Muscle of back (tissue), 13 donors: ENCODE measurements at places on chromosomes 4 and X.

- DNase-seq = no peak
Measured at GRCh38 chrX:34880656-34881055, 61.9 kb upstream of the FAM47B start.

GRCh38 chrX:54786967-54787366 is 11.1 kb downstream of the ITIH6 start:
- DNase-seq = no peak

- no peak for DNase-seq
Measured at GRCh38 chr4:161664740-161665139, 499.1 kb downstream of the FSTL5 start.

DNA sequence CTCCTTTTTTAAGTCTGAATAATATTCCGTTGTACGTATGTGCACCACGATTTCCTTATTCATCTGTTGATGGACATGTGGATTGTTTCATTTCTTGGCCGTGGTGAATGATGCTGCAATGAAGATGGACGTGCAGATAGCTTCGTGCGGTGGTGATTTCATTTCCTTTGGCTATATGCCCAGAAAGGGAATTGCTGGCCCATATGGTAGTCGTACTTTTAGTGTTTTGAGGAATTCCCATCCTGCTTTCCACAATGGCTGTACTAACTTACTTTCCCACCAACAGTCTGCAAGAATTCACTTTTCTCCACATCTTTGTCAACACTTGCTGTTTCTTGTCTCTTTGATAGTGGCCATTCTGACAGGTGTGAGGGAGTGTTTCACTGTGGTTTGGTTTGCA is 12.8 kb downstream of the ZFP42 start:
- DNase-seq = no peak

DNA sequence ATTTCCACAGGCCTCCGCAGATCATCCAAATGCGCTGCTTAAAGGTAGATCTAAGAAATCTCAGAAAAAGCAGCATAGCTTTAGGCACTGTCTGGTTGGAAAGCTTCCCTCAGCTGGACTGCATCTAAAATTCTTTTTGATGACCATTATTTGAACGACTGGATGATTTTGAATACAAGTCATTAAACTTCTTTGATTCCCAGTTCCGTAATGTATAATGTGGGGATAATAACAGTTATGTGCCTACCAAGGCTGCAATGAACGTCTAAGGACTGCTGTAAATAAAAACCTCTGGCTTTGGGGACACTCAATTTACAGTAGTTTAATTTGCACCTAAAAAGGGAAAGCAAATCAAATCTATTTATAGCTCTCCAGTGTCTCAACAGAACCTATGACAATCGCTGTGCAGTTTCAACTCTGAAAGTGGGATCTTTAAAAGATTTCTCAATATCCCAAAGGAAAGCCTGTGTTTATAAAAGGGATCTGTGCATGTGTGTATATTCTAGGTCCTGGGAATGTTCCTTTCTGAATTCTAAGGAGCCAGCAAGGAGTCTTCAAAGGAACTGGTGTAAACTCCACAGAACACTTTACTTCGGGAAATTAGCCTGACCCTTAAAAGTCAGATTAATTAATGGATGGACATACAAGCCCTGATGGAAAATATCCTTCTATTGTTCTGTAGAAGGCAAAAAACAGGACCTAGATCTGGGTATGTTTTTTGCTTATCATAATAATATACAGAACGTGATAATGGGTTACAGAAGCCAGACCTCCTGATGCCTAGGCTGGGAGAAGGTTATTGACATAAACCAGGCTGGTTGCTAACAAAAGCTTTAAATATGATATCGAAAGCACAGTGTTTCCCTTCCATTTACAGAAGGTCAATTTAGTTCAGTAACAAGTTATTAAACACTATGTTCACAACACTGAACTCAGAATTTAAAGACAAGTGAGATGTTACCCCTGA is 53.4 kb downstream of the AFAP1 start:
- DNase-seq = no peak

- no peak for DNase-seq
Measured at GRCh38 chr4:101158134-101158482, 189.2 kb downstream of the PPP3CA start.

DNA sequence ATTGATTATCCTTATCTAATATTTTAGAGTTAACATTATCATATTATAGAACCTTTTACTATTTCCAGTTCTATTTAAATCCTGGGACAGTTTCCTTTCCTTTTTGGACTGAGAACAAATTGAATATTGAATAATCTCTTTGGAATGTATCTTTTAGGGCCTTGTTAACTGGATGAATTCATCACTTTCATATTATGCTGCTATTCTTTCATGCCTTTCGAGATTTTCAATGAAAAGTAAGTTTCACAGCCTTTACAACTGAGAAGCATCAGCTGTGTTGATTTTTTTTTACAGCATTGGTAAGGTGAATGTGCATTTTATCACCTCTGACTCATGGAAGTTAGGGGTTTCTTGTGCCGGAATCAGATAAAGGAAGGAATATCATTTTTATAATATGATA is 39.6 kb downstream of the PDLIM5 start:
- DNase-seq = no peak

- DNase-seq = peak; percentile 38
Measured at GRCh38 chrX:103730147-103730795, 19.6 kb downstream of the TMEM31 start.

GRCh38 chr4:173675446-173675845 is 145.4 kb upstream of the HAND2 start:
- DNase-seq = no peak

GRCh38 chrX:38335382-38335781 is 8.1 kb upstream of the RPGR start:
- DNase-seq = no peak

- DNase-seq = peak; percentile 15
Measured at GRCh38 chr4:113587640-113588275, 173.8 kb downstream of the CAMK2D start.

- no peak for DNase-seq
Measured at GRCh38 chr4:151291485-151291884, 14.5 kb downstream of the PRSS48 start.

DNA sequence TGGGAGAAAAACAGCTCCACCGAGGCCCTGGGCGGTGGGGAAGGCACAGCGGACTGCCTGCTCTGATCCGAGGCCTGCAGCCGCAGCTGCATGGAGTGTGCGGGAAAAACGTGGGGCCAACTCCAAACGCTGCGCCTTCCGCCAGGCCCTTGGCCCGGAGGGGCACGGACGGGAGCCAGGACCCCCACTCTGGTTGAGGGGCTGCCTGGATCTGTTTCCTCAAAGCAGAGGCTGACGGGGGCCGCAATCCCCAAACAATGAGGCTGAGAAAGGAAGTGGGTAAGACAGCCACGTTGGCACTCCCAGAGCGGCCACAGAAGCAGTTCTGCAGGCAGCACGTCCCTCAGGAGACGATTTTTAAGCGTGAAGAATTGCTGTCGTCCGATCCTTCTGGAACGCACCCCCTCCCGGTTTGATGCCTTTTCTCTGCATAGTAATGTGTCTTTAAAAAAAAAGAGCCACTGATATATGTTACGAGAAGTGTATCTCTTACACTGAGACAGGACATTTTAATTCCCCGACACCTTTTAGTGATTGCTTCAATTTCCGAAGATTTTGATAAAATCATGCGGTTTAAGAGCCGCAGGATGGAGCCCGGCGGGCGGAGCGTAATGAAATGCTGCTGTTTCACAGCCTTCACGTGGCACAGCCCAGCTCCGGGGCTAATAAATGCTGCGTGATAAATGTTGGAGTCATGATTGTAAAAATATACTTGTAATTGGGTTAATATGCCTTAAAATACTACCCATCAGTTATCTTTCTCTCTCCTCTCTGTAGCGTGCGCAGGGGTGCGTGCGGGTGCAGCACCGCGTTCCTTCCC is 85.7 kb downstream of the FAM53A start:
- no peak for DNase-seq

DNA sequence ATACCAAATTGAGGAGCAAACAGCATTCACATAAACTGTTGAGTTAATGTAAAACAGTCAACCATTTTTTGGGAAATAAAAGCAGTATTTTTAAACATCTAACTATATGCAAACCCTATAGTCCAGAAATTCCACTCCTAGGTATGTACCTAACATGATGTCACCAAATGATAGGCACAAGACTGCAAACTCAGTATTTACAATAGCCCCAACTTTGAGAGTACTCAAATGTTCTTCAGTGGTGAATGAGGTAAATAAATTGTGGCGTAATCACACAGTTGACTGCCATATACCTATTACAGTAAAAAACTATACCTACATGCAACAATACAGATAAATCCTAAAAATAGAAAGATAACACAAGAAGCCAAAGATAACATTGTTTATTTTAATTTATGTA is 1243.8 kb upstream of the ADGRL3 start:
- DNase-seq = no peak

DNA sequence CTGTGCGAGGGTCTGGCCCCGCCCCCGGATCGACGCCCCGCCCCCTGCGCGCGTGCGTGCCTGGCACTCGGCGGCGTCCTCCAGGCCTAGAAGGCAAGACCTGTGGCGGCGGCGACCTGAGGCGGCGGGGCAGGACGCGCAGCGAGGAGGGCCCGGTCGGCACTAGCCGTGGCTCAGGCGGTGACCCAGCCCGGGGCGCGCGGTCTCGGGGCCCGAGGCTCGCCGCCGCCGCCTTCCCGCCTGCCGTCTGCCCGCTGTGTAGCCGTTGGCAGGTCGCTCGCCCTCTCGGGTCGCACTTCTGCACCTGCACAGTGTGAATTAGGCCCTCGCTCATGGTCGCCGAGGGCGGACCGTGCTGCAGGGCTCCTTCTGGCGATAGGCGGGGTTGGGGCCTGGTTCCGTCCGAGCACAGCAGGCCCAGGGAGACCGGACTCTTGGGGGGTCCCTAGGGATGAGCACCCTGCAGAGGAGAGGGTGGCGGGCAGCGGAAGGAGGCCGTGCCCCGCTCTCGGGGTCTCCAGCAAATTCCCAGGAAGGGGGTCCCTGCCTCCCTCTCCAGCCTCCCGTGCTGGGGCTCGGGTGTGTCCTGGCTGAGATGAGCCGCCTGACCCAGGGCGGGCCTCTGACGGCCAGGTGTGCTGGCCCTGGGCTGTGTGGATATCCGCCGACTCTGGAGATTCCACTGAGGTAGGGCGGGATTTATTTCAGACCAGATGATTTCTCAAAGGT is 557 bp upstream of the FAM53A start:
- no peak for DNase-seq

GRCh38 chr4:99821918-99822503 is 5.4 kb downstream of the DAPP1 start:
- DNase-seq = peak; percentile 5

- DNase-seq = peak; percentile 5
Measured at GRCh38 chrX:80812176-80812575, 2.5 kb upstream of the BRWD3 start.

GRCh38 chr4:52566136-52567031 is 92.7 kb downstream of the USP46 start:
- DNase-seq = no peak

DNA sequence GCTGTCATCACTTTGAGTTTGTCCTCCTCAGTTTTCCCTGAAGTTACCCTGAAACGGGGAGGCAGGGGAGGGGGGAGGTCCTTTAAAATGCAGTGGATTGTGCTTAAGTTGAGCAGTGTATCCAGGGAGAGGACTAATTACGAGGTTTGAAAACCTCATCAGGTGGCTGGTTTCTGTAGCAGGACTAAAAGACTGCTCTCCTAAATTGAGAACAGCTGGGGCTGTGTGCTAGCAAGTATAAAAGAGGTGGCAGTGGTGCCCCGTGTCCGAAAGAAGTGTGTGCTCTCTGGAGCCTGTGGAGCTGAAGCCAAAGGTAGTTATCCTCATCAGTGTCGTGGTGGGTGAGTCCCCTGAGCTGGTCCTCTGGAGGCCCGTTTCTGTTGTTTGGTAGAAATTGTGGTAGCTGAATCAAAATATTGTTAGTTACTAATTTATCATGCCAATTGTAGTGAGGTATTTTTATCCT is 37.2 kb upstream of the CYP2U1 start:
- DNase-seq = no peak

- no peak for DNase-seq
Measured at GRCh38 chr4:37693450-37694190, 7.4 kb upstream of the RELL1 start.

GRCh38 chr4:104344342-104344980 is 150.2 kb downstream of the CXXC4 start:
- DNase-seq = no peak

DNA sequence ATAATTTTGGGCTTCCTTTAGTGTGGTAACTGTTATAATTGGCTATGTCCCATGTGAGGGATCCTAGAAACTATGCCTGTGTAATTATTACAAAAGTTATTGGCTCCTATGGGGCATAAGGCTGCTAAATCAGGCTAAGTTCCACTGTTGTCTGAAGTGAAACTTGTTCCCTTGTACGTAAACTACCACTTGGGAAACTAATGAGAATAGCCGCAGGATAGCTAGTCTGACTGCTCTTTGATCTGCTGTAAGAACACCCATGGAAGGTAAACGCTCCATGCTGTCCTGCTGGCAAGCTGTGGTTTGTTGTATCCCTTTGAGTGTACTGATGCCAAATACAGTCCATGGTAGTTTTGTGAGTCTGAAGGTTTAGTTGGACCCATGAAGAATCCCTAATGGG is 9.3 kb upstream of the MAOA start:
- no peak for DNase-seq

GRCh38 chrX:134797390-134797700 is 139.1 kb upstream of the PLAC1 start:
- no peak for DNase-seq

- DNase-seq = no peak
Measured at GRCh38 chr4:82380344-82380743, 6.6 kb upstream of the HNRNPD start.

GRCh38 chr4:70877556-70877955 is 24.6 kb upstream of the MOB1B start:
- no peak for DNase-seq

DNA sequence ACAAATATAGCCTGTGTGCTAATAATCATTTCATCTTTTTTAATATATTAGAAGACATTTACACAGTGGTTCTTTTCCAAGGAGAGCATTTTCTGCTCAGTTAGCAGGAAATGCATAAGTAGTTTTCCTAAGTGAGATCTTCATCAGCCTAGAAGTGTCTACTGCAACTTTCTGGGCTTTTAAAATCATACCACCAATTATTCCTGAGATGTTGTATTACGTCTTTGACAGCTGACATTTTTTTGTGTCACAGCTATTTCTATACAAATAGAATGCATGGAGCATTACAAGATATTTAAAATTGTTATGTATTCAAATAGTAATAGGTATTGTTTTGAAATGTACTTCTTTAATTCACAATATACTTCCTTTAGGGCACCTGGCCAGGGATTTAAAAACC is 158.0 kb downstream of the GRID2 start:
- DNase-seq = no peak
